Ecto neural progenitor cell (in vitro differentiated cells): ENCODE measurements at places on chromosomes 4 and X.

DNA sequence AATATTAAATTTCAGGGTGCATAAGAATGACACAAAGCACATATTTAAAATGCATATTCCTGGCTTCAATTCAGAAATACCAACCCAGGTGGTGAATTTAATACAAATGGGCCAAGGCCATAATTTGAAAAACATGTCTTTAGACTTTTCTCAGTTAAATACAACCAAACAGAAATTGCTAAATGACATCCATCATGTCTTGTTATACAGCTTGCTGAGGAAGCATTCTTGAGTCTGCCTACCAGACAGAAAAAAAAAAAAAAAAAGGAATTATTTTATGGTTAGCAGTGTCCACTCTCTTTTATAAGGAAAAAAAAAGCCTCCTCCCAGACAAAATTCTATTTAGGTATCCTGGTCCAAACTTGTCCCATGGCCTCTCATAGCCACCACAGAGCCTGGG, 119.1 kb downstream of the PAPSS1 start:
- DNase-seq = no peak

- DNase-seq = no peak
Measured at GRCh38 chr4:751676-752075, 46.0 kb downstream of the PCGF3 start.

DNA sequence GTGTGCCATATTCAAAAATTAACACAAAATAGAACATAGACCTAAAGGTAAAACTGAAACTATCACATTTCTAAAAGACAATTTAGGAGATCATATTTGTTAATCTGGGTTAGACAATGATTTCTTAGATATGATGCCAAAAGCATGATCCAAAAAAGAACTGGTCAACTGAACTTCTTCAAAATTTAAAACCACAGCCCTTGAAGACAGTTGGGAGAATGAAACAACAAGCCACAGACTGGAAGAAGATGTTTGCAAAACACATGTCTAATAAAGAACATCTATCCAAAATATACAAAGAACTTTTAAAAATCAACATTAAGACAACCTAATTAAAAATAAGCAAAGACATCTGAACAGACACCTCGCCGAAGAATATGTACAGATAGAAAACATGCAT, 19.5 kb downstream of the COMMD8 start:
- DNase-seq = no peak

DNA sequence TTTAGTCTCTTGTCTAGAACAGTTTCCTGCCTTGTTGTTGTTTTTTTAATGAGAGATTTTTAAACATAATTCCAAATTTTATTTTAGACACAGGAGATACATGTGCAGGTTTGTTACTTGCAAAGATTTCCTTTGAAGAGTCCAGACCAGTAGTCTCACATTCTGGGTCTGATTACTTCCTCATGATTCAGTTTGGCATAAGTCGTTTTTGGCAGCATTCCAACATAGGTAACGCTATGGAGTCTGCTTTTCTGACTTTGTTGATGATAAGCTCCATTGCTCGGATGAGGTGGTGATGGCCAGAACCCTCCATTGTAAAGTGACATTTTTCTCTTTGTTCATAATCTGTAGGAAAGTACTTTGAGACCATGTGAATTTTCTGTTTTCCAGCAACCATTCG, 74.7 kb downstream of the CLCN4 start:
- DNase-seq = no peak

GRCh38 chrX:78522601-78523000, 136.5 kb downstream of the RTL3 start:
- no peak for DNase-seq

DNA sequence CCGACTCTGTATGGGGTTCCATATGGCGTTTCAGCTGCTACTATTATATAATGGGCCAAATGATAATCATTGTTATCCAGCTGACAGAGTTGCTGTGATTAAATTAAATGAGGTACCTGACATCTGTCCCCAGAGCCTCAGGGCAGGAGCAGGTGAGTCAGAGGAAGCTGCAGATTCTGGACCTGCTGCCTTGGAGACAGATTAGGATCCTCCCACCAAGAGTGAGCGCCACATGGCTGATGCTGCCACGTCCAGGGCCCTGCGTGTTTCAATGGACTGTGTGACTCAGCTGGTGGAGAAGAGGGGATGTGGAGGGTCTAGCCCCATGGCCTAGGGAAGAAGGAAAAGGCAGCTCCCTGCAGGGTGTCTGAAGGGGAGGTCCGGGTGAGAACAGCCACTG, 28.3 kb upstream of the UXT start:
- no peak for DNase-seq

DNA sequence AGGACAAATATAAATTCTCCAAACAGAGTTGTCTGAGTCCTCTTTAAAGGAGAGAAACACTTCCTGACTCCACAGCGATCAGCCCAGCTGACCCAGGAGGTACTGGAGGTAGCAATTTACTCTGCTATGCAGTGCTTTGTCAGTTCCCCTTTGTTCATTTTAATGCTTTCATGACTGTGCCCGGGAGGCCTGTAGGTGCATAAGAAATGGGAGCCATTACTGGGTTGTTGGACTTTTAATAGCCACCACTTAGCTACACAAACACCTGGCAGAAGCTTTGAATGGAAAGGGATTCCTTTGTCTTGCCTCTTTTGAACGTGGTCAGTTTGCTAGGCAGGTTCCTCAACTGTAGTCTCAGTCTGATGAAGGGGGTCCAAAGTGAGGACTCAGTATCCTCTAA, 59.0 kb upstream of the AFF2 start:
- DNase-seq = no peak

GRCh38 chrX:150903110-150903508, 4.6 kb upstream of the CD99L2 start:
- no peak for DNase-seq

GRCh38 chrX:32778965-32779364, 432.4 kb downstream of the DMD start:
- DNase-seq = no peak

DNA sequence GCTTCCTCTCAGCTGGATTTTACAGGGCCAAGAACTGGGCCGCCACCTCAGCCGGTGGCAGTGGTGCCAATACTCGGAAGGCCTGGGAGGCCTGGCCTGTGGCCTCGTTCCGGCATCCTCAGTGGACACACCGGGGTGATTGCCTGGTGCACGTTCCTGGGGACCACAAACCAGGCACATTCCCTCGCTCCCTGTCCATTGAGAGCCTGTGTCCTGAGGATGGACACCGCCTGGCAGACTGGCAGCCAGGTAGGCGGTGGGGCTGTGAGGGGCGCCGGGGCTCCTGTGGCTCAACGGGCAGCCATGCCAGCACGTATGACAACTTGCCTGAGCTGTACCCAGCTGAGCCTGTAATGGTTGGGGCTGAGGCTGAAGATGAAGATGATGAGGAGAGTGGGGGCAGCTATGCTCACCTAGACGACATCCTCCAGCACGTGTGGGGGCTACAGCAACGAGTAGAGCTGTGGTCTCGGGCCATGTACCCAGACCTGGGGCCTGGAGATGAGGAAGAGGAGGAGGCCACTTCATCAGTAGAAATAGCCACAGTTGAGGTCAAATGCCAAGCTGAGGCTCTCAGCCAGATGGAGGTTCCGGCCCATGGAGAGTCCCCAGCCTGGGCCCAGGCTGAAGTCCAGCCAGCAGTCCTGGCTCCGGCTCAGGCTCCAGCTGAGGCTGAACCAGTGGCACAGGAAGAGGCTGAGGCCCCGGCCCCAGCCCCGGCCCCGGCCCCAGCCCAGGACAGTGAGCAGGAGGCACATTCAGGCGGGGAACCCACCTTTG, 70.4 kb downstream of the STARD8 start:
- no peak for DNase-seq
